Thyroid gland (tissue), 4 donors: ENCODE measurements at places on chromosomes 16 and 17. TPM values are rescaled to one million over a fixed set of nuclear protein-coding genes. Genes with fewer than 3 reads are reported as not detected.

XPO6 gene
- 125 TPM for total RNA-seq

- no peaks in the 10 kb centered on the region for H3K27me3 ChIP-seq
- DNase-seq, result no peak
These were observed 31.7 kb upstream of the TAOK1 start for GRCh38 chr17:29358416-29358815.

DNA sequence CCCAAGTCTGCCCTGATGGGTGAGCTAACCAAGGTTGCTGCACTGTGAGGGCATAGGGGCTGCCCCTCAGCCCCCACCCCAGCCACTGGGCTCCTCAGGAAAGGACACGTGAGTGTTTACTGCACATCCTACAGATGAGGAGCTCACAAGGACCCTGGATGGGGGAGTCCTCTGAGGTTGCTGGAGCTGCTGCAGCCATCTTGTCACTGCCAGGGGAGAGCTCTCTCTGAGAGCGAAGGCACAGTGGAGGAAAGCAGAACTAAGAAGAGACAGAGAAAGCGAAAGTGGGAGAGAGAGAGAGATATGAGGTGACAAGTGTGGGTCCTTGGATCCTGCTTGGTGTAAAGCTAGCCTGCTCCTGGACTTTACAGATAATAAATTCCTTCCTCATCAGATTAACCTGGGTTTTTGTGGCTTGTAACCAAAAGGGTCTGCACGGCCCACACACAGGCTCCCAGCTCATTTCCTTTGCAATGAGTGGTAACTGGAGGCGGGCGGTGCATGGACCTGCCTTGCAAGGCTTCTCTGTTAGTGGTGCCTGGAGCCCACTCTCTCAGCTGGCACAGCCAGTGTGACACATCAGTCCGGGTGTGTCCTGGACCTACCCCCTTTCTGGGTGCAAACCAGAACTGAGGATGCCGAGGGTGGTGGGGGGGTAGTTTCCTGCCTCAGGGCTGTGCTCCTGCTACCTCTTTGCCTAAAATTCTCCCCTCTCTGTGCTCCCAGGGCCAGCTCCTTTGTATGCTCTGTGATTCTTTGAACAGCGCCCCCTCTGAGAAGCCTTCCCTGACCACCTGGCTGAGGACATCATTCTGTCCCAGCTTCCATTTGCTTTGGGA lies 14.2 kb downstream of the SNX20 start:
- no peak for DNase-seq
- no peak overlapping the region for H3K27ac ChIP-seq

DNA sequence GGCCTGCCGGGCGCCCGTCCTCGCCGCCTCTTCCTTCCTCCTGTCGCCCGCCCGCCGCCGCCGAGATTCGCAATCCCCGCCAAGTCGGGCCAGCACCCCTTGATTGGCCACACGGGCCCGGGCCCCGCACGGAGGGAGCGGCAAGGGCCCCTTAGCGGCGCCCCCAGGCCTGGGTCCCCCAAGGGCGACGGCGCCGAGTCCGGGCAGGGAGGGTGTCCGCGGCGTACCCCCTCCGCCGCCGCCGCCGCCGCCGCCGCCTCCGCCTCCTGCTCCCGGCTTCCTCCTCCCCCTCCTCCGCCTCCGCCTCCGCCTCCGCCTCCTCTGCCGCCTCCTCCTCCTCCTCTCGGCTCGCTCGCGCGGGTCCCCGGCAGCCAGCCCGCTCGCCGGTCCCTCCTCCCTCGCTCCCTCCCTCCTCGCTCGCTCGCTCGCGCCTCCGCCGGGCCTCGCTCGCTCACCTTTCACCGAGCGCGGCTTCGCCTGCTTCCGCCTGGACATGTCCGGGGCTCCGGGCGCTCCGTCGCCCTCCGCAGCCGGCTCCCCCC lies 561 bp downstream of the ZNF423 start:
- H3K4me1 ChIP-seq, result peaks cover 32% of the 10 kb centered on the region
- H3K36me3 ChIP-seq, result no peaks in the 10 kb centered on the region
- H3K4me3 ChIP-seq, result peak overlapping the region; percentile 34
- H3K27ac ChIP-seq, result peak overlapping the region; percentile 89
- H3K27me3 ChIP-seq, result no peaks in the 10 kb centered on the region

DNA sequence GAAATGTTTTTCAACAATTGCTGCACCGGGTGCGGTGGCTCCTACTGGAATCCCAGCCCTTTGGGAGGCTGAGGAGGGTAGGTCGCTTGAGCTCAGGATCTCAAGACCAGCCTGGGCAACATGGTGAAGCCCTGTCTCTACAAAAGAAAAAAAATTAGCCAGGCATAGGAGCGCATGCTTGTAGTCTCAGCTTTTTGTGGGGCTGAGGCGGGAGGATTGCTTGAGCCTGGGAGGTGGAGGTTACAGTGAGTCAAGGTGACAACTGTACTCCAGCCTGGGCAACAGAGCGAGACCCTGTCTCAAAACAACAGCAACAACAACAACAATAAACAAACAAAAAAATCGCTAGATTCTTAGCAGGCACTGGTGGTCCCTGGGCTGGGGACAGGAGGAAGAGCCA lies 28.5 kb downstream of the IL21R start:
- H3K36me3 ChIP-seq, result no peaks in the 10 kb centered on the region
- no peaks in the 10 kb centered on the region for H3K4me1 ChIP-seq
- no peak overlapping the region for H3K4me3 ChIP-seq
- no peaks in the 10 kb centered on the region for H3K27me3 ChIP-seq
- DNase-seq, result no peak

DNA sequence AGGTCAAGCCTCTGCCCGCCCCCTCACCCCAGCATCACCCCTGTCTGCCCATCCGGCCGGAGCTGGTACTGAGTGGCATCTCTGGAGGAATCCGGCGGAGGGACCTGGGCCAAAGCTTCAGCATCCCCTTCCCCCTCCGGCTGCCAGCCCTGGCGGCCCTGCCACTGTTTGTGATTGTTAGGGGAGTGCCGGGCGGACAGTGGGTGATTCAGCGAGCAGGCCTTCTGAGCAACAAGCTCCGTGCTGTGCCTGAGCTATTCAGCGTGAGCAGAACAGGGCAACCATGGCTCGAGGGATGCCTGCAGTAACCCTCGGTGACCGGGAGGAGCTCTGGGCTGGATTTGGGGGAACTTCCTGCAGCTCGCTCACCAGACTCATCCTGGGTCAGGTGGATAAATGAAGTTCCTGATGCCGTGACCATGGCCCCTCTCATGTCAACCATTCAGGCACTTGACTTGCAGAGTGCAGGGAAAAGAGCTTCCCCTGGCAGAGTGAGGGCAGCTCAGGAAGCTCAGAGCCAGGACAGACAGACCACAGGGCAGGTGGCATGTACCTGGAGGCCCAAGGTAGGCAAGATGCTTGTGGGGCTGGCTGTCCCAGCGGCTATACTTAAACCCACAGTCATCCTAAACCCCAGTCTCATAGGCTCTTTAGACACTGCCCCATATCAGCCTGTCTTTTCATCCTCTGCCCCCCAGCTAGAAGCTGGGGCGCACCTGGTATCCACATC lies 24.3 kb upstream of the MLKL start:
- no peak overlapping the region for H3K27ac ChIP-seq
- no peak overlapping the region for H3K4me3 ChIP-seq
- no peak for DNase-seq
- H3K27me3 ChIP-seq, result no peaks in the 10 kb centered on the region

GRCh38 chr17:41498276-41498675 lies 7.1 kb downstream of the KRT13 start:
- H3K4me3 ChIP-seq, result no peak overlapping the region
- DNase-seq, result no peak
- no peaks in the 10 kb centered on the region for H3K27me3 ChIP-seq
- peaks cover 2% of the 10 kb centered on the region for H3K4me1 ChIP-seq
